Glomerular endothelial cell (primary cell): ENCODE measurements at places on chromosomes 4 and X.

DNA sequence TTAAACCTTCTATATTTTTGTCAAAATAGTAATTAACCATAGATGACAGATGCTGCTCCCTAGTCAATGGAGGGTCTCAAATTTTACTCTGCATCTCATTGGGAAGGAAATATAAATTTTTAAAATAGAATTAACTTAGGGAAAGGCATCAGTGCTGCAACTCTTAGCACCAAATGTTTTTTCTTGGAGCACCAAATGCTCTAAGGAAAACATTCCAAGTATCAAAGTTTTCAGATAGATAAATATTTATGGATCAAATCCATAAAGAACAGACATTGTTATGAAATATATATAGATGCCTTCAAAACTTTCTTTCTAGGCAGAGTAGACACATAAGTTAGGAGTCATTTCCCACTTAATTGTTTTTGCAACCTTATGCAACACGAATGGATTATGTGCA is 168.7 kb downstream of the ANTXR2 start:
- DNase-seq, result no peak

DNA sequence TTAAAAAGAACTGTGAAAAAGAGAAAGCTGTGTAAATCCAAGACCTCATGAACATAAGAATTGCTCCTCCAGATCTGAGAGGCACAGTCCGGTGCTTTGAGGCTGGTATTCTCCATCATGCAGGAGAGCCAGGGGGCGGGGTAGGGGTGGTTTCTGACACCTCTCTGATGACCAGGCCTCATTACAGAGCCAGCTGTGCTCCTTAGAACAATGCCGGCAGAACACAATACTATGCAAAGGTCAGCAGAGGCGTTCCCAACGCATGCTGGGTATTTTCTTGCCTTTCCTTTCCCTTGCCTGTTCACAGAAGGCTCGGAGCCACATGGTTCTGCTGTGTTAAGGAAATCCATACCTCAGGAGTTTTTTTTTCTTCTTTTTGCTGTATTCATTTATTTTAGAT is 91.2 kb upstream of the SOD3 start:
- DNase-seq, result no peak

- DNase-seq, result no peak
Observed at GRCh38 chr4:53788621-53789020, 197.3 kb upstream of the LNX1 start.

DNA sequence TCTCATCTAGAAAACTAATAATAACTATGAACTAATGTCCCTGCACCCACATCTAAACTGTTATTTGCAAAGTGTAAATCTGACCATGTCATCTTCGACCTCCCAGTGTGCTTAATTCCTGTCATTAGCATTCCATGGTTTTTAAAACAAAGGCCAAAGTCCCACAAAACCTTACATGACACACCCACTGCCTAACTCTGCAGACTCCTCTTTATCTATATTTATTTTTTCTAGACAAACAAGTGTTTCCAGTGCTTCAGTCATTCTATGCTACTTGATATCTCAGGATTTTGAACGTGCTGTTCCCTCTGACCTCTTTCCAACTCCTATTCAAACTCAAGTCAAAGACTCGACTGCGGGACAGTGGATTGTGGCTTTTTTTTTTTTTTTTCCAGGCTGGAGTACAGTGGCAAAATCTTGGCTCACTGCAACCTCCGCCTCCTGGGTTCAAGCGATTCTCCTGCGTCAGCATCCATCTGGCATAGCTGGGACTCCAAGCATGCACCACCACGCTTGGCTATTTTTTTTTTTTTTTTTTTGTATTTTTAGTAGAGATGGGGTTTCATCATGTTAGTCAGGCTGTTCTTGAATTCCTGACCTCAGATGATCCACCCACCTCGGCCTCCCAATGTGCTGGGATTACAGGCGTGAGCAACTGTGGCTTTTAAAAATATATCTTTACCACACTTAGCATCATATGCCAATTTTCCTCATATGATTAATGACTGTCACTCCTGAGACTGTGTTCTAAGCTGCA is 1511.0 kb downstream of the ARAP2 start:
- no peak for DNase-seq

- no peak for DNase-seq
Observed at GRCh38 chrX:153782313-153782712, 1.5 kb downstream of the SRPK3 start.

GRCh38 chr4:109294006-109294405 is 8.5 kb downstream of the COL25A1 start:
- no peak for DNase-seq

DNA sequence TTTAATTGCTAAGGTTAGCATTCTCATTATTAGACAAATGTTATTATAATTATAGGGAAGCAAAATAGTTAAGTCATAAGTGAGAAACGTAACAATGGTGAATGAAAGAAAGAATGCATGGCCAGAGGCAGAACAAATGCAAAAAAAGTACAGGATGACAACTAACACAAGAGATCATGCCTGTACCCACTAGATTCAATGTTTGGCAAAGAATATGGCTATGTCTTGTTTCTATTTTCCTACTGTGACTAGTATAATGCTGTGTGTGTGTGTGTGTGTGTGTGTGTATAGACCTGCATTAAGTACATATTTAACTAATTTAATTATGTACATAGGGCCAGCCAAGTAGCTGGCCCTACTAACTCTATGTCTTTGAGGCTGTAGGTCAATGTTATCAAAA is 12.9 kb upstream of the BMP2K start:
- no peak for DNase-seq

DNA sequence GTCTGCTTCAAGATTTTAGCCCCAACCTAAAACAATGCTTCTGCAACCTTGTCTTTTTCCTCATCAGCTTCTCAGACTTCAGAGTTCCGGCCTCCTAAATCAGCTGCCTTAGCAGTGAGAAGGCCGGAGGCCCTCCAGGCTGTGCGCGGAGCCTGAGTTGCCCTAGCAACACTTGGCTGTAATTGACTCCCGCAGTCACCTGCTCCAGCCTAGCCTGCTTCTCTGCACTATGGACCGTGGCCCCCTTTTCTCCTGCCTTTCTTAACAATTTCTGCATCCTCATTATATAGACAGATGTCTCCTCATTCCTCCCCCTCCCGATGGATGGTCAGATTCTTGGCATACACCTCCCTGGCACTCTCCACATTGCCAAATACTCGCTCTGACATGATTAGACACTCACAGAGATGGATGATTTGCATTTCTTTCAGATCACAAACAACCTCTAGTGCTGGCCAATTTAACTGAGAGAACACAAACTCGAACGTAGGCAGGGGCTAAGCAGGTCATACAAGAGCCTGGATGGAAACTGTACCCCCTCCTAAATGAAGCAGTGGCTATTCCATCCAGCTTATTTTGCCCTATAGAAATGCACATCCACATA is 9.5 kb upstream of the HUWE1 start:
- no peak for DNase-seq
